ENCODE measurements at places on chromosomes 16 and 17.

DNA sequence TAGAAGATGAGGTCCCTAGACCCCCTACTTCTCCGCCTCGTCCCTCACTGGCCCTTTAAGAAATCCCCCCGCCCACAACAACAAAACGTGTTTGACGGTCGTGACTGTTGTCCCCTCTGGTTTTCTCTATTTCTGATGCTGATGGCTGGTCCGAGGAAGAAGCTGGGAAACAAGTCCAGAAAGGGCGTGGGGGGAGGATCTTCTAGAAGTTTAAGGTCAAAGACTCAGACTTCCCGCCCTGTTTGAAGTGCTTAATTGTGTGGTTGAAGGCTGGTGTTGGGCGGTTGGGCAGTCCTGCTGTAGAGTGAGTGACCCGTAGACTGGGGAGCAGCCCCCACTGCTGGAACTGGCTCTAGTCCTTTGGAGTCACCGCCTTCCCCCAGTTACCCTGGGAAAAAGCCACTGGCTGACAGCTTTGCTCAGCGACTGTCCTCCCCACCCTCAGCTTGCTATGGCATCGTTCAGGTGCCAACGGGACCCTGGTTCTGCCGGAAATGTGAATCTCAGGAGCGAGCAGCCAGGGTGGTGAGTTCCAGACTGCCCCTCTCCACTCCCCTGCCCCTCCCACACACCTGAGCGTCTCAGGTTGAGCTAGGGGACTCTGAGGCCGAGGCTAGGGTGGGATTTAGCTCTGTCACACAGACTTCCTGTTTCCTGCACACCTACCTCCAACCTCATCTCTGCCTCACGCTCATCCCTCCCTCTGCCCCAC lies 1.6 kb downstream of the MLLT6 start:
- DNase-seq = no peak

DNA sequence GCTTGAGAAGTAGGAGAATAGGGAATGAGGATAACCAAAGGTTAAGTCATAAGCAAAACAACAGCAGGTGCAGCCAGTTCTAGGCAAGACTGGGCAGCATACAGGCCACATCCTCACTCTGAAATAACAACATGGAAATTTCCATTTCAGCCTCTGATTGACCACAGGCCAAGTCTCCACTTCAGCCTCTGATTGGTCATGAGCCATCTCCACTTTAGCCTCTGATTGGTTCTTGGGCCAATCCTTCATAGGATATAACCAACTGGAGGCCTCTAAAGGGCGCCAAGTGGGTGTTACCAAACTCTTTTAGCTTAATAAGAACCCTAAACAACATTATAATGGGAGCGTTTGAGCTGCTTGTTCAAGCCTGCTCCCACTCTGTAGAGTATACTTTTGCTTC lies 512.0 kb downstream of the NPIPA7 start:
- no peak for DNase-seq

GRCh38 chr17:21318439-21318838 lies 33.9 kb downstream of the MAP2K3 start:
- no peak for DNase-seq

DNA sequence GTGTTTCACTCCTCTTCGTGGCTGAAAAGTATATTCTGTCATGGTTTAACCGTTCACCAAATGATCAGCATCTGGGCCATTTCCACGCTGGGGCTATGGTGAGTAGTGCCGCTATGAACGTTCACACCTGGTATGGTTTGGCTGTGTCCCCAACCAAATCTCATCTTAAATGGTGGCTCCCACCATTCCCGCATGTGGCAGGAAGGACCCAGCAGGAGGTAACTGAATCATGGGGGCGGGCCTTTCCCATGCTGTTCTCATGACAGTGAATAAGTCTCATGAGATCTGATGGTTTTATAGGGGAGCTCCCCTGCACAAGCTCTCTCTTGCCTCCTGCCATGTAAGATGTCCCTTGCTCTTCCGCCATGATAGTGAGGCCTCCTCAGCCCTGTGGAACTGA lies 45.7 kb upstream of the ZNF469 start:
- no peak for DNase-seq

- DNase-seq = no peak
These were observed 3.1 kb upstream of the SOX9 start for GRCh38 chr17:72117535-72118334.

GRCh38 chr17:81612172-81612970 lies 24.5 kb downstream of the NPLOC4 start:
- DNase-seq = no peak

GRCh38 chr17:50042211-50042610 lies 13.7 kb upstream of the ITGA3 start:
- no peak for DNase-seq

DNA sequence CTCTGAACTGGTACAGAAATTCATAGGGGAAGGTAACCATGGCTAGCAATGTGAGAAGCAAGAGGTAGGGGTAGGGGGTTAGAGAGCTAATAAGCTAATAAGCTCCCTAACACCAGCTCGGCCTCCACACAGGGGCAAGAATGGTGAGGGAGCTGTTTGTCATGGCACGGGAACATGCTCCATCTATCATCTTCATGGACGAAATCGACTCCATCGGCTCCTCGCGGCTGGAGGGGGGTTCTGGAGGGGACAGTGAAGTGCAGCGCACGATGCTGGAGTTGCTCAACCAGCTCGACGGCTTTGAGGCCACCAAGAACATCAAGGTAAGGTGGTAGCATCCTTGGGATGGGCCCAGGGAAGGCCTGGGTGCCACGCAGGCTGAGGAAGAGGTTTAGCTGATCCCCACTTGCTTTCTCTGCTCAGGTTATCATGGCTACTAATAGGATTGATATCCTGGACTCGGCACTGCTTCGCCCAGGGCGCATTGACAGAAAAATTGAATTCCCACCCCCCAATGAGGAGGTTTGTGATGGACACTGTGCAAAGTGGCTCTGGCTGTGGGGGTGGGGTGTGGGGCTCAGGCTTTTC lies 3.5 kb upstream of the FTSJ3 start:
- DNase-seq = no peak

DNA sequence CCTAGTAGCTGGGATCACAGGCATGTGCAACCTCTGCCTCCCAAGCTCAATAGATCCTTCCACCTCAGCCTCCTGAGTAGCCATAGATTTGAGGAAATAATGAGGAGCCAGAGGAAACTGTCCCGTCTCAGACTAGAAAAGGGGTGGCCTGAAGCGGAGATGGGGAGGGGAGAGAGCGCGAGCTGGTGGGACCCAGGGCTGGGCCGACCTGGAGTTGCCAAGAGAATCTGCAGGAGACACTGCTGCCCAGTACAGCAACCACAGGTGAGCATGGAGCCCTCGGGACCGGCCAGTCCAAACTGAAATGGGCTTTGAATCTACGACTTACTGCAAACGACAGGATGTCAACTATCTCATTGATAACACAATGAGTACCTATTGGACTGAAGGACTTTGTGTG lies 24.3 kb downstream of the CD300A start:
- DNase-seq = no peak

- peak; percentile 37 for DNase-seq
These were observed 5.1 kb downstream of the CLEC16A start for GRCh38 chr16:10949424-10949970.

- DNase-seq = no peak
These were observed 200.8 kb upstream of the KCNJ16 start for GRCh38 chr17:69874175-69874670.

GRCh38 chr16:66161269-66161668 lies 205.2 kb upstream of the CDH5 start:
- no peak for DNase-seq

DNA sequence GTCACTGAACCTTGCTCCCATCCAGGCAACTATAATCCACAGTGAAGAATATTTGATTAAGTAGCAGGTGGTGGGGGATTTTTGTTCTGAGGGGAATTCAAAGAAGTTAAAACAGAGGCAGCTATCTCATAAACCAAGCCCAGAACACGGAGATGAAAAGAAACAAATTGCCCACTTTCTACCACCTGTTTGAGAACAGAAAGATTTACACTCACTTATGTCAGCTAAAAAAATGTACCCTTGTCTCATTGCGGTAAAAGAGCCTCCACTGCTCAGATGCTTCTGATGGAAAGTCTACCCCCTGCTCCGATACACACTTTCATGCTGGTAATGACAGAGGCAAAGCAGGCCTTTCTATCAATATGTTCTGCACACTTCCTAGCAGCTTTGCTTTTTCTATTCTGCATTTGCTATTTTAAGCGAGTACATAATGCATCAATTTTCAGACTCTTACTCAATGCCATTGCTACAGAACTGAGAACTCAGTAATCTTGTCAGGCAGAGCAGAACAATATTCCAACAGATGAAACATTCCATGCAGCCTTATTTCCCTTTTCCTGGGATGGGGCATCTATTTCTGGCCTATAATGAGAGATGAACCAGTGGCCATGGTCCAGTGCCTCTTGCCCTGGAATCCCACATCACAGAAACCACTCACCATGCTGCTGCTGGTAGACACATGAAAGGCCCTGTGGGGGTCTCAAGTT lies 29.0 kb downstream of the CDK5R1 start:
- no peak for DNase-seq

DNA sequence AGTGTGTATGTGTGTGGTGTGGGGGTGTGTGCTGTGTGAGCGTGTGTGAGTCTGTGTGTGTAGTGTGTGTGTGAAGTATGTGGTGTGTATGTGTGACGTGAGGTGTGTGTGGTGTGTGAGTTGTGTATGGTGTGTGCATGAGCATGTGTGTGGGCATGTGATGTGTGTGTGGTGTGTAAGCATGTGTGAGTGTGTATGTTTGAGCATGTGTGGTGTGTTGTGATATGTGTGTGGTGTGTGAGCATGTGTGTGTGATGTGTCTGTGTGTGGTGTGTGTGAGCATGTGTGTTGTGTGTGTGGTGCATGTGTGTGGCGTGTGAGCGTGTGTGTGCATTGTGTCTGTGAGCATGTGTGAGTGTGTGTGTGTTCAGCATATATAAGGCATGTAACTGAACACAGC lies 20.9 kb downstream of the MAPT start:
- DNase-seq = no peak

DNA sequence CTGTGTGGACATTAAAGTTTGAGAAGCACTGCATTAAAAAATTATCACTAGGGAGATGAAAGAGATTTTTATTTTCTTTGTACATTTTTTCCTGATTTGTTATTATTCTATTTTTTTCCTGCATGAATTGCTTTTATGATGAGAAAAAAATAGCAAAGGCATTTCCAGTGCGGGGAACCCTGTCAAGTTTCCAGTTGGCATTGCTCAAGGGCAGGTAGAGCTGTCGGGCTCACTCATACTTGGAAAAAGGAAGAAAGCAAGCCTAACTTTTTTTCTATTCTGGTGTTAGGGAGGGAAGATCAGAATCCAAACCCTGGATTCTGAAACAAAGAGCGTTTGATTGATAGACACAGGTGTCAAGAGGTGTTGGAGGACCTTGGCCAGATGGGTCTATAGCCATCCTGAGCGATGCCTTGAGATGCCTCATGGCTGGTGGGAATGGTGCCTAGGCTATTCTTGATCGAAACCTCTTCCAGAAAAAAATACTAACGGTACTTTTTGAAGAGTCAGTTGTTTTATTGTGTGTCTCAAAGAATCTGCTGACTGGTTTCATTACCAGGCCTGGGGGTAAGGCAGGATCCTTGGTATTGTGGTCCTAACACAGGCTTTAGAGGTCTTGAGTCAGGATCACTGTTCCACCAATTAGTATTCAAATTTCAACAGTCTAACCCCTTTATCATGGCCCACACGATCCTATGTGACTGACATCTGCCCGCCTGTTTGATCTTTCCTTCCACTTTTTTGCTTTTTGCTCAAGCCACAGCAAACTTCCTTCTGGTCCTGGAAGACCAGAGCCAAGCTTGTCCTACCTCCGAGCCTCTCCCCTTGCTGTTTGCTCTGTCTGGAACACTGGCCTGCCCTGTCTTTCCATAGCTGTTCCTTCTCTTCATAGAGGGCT lies 20.1 kb downstream of the SNX29 start:
- DNase-seq = no peak

GRCh38 chr16:89100601-89101302 lies 7.1 kb downstream of the ACSF3 start:
- DNase-seq = no peak

DNA sequence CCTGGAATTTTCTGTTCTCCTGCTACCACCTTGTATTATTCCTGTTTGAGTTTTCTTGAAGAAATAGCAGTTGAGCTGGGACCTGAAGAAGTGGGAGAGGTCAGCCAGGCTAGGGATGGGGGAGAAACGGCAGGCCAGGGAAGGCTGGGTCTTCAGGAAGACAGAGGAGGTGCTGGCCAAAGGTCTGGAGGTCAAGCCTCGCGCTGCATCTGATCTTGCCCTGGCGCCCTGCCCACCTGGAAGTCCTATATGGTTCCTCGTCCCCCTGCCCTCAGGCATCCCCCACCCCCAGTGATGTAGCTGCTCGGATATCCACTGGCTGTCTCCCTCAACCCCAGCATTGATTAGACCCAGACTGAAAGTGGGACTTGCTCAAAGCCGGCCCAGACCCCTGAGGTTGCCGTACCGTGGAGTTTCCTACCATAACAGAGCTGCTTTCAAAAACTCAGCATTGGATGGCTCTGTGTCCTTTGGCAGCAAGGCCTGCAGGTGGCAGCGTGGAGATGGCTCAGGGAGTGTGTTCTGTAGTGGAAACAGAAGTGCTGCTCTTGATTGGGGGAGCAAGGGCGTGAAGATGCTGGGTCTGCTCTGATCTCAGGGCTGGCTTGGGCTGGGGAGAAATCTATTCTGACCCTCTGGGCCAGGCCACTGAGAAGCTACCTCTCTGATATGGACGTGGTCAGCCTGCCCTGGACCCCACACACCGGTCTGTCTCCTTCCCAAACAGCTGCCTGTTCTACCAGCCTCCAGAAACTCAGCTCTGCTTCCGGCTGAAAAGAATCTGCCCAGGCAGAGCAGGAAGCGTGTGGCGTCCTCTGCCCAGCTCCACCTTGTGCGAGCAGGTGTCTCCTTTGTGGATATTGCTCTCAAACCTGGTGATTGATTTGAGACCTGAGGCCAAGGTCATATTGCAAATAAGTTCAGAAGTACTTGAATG lies 107.0 kb upstream of the CACNG5 start:
- DNase-seq = peak; percentile 31

DNA sequence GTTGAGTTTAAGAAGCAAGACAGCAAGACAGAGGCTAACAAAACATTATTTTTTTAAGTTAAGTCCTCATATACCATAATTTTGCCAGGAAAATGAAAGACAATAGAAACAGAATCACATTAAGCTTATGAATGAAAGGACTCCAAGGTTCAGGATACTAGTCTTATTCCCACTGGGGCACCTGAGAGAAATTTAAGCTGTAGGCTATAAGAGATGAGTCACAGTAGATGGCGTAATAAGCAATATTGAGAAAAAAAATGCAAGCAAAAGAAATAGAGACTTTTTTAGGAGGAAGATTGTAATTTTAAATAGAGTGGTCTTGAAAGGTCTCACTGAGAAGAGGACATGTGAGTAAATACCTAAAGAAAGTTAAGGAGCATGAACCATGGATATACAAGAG lies 57.1 kb upstream of the KIF2B start:
- no peak for DNase-seq

DNA sequence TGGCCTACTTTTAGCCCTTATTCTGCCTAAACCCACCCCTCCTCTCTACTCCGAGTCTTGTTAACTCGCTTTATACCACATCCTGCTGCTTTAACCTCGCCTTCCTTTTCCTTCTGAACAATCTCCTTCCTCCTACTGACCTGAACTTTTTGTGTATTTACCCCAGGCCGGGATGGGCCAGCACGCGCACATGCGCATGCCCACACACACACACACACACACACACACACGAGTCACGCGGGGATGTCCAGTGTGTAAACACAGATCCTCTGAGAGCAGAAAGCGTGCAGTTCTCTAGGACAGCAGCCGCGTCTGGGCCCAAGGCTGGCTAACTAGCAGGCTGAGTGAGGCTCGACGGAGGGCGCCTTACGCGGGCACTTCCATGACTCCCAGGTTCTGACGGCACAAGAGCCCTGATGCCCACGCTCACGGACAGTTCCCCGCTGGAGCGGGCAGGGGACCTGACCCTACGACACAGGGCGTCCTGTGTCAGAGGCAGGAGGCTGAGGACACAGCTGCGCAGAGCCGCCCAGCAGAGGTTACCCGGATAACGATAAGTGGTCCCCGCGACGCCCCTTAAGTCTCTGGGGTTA lies 610 bp downstream of the PIK3R5 start:
- DNase-seq = no peak

Data from activated T-helper 1 cell treated with anti-CD3 and anti-CD28 coated beads, Interleukin-12 subunit alpha, Interleukin-12 subunit beta, Interleukin-2, Interleukin-4 antibody, amounts not matched to agents 30 ng/mL and 10 ng/mL and 1 ng/mL, durations not matched to agents 14 hours and 24 hours and 36 hours (primary cell).